ENCODE measurements at places on chromosomes 4 and X. TPM values are rescaled to one million over a fixed set of nuclear protein-coding genes. Genes with fewer than 3 reads are reported as not detected.

The NEUROG2 gene
- not detected for total RNA-seq

DNA sequence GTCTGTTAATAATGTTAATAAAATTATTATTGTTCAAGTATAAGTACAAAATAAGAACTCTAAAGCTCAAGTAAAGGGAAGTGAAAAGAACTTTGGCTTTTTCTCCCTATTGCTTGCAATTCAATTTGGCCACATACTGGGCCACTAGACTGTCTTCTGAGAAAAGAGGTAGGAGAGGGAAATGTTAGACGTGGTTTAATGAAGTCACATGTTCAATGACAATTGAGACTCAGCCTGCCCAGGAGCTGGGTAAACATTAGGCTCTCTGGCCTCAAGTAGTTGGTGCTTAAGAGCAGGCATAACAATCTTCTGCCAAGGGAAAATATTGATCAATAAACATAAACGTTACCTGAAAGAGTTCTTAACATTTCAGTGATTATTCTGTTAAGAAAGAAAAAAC is 15.1 kb upstream of the PRSS12 start:
- no peaks in the 10 kb centered on the region for H3K27me3 ChIP-seq
- H3K4me3 ChIP-seq, result no peak overlapping the region
- no peaks in the 10 kb centered on the region for H3K36me3 ChIP-seq

DNA sequence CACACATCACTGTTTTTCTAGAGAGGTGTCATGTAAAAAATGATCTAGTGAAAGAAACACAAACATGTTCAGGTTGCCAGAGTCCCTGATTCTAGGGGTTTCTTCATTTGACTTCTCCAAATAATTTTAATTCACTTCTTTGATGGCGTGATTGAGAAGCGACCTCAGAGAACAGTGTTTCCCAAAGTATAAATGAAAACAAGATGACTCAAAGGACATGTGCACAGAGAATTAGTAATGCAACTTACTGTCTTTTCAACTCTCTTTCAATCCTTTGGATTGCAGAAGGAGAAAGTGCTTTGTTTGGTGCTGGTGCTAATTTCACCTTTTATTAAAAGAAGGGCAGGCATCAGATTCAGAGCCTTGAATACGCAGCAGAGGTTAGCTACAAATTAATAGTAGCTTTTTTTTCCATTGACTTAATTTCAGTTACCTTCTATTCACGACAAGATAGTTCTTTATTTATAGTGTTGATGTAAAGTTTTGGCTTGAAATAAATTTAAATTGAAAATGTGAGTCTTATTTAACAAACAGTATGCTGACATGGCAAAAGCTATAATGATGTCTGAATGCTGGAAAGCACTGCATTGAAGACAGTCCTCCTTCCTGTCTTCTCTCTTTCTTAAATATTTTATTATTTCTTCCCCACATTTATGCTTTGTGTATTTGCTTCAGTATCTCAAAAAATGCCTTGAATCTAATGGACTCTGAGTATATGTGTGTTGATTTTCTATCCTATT is 85.1 kb downstream of the SLC10A7 start:
- H3K36me3 ChIP-seq, result no peaks in the 10 kb centered on the region
- no peaks in the 10 kb centered on the region for H3K27me3 ChIP-seq
- no peak for DNase-seq
- H3K27ac ChIP-seq, result no peak overlapping the region
- no peaks in the 10 kb centered on the region for H3K4me1 ChIP-seq
- no peak overlapping the region for H3K4me3 ChIP-seq

The KIF4A gene
- total RNA-seq, result 62.6 TPM

DNA sequence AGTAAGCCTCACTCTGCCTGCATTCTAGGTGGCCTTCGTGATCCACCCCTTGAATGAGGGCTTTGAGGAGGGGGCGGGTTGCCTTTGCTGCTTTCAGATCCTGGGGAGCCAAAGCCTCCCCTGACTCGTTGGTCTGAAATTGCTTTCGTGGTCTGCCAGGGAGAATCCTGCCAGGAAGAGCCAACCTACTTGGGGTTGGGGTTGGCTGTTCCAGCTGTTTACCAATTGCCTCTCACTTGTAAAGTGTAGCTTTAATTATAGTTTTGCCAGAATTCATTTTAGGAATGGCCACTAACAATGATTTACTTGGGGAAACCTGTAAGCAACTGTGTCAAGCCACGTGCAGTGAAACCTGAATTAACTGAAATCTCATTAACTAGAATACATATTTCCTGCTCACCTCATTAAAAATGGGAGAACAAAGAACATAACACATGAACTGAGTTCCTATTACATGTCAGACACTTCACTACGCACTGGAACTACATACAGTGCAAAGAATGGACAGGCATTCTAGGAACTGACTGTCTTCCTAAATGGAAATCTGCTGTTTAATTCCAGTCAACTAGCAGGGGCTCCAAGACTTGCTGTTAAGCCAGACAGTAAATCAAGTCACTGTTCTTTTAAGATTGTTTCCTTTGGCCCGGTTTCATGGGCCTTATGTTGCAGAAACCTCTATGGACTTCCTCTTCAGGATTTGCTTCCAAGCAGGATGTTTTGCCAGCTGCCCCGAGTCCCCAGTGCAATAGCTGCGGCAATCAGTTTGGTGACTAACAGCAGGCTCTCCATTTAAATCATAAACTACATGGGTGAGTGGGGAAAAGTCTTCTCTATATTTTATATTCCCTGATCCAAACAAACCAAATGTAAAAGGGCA is 16.4 kb upstream of the NKRF start:
- no peak overlapping the region for H3K27ac ChIP-seq
- peaks cover 5% of the 10 kb centered on the region for H3K4me1 ChIP-seq

The ANXA3 gene
- 1.5 TPM for total RNA-seq

DNA sequence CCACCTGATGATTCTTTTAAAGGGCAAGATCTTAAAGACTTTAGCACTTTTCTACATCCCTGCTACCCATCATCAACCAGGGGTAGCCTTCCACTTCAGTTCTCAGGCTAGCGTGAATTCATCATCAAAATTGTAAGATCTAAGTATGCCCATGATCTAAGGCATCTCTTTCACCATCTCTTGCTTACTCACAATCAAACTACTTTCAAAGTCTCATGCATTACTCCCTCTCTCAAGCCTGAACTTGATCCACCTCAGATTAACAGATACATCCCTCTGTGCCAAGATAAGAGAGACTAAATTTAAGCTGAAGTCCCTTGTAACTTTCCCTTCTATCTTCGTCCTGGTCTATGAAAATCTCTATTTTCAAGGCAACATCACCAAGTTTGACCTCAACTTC is 62.8 kb downstream of the DHX15 start:
- H3K36me3 ChIP-seq, result peaks cover 2% of the 10 kb centered on the region
- no peak overlapping the region for H3K4me3 ChIP-seq
- H3K27ac ChIP-seq, result no peak overlapping the region
- no peaks in the 10 kb centered on the region for H3K4me1 ChIP-seq

Measured in Panc1 (cell line).